CD4-positive, alpha-beta T cell treated with Interleukin-15 for 4 hours (primary cell): ENCODE measurements at places on chromosomes 1 and 21.

DNA sequence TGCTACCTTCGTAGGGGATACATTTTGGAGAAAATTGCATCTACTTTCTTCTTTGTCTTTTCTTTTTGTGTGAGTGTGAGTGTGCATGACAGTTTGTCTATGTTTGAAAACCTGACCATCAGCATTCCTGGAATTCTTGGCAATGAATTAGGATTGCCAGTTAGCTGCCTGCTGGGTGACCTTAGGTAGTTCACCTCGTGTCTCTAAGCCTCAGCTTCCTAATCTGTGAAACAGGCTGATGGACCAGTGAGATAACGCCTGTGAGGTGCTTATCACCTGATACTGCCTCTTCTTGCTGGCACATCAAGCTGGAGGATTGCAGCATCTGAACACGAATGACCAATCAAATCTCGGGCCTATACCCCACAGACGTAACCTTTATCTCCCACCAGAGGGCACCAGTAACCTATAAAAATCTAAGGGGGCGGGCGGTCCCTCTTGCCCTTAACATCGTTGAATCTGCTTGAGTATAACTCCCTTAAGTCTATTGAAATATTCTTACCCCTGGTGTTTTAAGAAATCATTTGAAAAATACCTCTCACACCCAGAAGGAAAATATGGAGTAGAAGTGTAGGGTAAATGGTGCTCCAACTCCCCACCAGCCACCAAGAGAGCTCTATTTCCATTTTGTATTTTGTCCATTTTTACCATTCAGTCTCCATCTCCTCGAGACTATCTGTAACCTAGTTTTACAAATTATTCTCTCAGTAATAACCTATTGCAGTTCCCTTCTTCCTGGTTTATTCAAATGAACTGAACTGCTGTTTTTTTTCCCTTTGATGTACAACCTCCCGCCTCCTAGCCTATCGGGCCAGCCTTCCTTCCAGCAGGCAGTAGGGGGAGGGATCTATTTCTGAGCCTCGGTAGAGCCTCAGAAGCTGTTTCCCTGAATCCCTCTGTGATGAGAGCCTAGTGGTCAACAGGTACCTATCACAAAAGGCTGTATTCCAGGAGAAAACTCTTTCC is 49.7 kb downstream of the MDM4 start:
- peak; percentile 77 for DNase-seq

DNA sequence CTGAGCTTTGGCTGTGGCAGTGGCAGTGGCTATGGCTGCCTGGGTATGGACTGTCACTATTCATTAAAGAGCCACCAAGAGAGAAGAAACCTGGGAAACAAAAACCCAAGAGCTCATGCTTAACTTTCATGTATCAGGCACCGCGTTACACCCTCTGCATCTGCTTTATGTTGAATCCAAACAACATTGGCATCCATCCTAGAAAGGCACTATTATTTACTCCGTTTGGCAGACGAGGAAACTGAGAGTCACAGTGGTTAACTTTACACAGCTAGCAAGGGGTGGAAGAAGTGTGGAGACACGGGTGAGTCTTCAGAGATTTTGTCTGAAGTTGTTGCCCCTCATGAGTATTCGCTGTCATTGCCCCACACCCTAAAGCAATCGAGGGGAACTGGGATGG is 63.8 kb downstream of the PLXNA2 start:
- no peak for DNase-seq

DNA sequence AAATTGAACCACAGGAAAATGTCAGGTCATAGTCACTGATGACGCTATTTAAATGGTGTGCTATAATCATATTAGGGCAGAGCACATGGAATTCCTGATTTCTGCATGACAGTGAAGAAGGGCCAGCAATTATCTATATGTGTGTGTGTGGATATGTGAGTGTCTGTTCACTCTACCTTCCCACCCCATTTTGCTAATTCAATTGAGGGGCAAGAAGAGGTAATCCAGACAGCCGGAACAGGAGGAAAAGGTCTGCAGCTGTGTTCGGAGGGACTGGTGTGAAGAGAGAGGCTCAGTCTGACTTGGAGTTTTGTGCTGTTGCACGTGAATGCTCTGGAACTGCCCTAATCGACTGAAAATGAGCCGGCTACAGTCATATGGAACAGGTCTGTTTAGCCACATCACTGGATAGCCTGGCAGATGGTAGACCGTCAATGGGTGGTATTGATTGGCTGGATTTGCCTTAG is 5.1 kb upstream of the ELAVL4 start:
- no peak for DNase-seq

GRCh38 chr1:109671067-109671466 is 3.2 kb downstream of the GSTM2 start:
- no peak for DNase-seq

DNA sequence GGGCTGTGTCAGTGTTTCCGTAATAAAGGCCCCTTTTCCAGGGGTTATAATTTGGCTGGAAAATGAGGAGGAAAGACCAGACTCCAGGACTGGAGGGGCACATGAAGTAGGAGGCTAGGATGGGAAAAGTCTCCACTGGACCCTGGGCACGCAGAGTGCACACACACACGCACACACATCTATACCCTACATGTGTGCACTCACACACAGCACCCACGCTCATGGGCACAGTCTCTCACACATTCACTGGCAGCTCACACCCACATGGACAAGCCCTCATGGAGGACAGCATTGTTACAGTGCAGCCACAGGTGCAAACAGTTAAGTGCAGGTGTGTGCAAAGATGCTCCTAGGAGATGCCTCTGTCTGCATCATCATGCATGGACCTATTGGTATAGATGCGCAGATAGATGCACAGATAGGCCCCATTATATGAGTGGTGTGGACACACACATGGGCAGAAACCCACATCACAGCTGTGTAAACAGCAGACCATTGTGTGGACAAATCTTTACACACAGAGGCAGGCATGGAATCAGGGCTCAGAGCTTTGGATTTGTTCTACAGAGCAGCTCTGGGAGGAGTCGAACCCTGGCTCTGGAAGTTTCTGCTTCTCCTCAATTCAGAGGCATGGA is 9.1 kb upstream of the RUNX3 start:
- DNase-seq: no peak

- peak; percentile 90 for DNase-seq
Measured at GRCh38 chr1:91803847-91804545, 82.0 kb downstream of the TGFBR3 start.

- no peak for DNase-seq
Measured at GRCh38 chr1:62977366-62977765, 193.4 kb downstream of the ATG4C start.

GRCh38 chr1:204464701-204465100 is 29.9 kb downstream of the PIK3C2B start:
- DNase-seq: no peak

- DNase-seq: no peak
Measured at GRCh38 chr21:38494703-38495102, 3.6 kb downstream of the ERG start.
